ENCODE measurements at places on chromosomes 1 and 21.

DNA sequence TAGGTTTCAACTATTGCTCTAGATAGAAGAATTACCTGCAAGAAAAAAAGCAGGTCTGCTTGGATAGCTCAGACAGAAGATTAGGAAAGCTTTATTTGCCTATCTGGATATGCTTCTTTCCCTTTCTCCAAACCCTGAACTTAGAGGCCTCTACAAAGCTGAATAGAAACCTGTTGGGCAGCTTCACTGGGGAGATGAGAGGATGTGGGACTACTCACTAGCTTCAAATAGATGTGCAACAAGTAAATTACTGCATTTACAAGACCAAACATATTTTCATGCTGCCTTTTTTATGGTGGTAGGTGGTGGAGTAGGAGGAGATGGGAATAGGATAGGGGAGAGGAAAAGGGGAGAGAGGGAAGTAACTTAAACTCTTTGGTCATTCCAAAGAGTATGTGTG, 6.4 kb downstream of the CLCA2 start:
- no peak for DNase-seq

- no peak for DNase-seq
Measured at GRCh38 chr1:211627259-211627658, 48.2 kb downstream of the NEK2 start.

GRCh38 chr1:40870135-40870728, 8.1 kb upstream of the CITED4 start:
- DNase-seq = no peak

DNA sequence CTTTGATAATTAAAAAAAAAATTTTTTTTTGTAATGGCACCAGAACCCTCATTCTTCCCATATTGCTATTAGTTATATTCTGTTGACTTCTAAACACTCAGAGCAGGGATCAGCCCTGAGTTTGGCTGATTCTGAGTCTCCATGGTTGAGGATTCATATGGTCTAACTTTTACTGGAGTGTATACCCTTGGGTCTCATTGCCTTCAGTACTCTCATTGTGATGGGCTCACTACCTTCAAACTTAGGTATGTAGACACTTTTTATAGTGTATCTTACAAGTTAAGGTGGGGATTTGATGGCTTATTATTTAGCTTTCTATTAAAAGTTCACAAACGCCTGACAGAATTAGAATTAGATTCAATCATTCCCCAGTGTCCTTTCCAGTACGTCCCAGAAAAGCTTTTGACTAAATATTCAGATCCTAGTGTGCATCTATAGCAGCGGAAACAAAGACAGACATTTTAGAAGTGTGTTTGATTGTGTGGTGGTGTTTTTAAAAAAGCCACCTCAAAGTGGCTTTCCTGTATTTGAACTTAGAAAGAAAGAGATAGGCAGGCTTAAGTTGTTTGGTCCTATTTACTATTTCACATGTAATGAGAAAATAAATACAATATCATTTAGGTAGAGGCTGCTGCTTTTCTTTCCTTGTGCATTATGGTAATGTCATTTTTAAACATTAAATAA, 1.4 kb downstream of the MACF1 start:
- no peak for DNase-seq

DNA sequence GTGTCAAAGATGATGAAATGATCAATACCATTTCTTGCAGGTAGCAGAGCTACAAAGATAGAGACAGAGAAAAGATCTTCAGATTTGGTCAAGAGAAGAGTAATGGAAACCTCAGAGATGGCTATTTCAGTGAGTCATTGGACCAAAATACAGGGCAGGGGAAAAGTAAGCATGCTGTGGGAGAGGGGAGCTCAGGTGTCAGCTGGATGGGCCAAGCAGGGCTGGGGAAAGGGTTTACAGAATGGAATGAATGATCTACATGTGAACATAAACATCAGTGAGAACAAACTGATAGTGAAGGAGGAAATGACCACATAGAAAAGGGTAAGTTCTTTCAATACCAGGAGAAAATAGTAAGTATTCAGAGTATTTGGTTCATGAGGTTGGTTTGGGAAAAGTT, 61.4 kb upstream of the CNN3 start:
- no peak for DNase-seq
